ENCODE measurements at places on chromosomes 1 and 21.

DNA sequence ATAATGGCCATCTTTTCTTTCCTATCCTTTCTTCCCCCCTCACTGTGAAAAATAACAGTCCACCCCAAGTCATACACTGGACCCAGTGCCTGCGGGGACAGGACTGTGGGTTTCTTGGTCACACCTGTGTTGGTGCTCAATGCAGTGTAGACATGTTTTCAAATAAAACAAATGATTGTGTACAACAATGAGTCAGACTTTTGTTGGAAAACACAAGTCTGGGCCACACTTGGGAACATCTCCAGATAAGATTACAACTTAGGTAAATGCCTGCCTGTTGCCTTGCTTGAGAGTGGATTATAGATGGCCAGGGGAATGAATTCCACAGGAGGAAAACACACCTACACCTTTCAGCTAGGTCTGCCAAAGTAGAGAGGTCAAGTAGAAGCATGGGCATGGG, 34.1 kb downstream of the PDPN start:
- DNase-seq, result no peak

GRCh38 chr1:2477791-2478499, 1.9 kb downstream of the PLCH2 start:
- no peak for DNase-seq

DNA sequence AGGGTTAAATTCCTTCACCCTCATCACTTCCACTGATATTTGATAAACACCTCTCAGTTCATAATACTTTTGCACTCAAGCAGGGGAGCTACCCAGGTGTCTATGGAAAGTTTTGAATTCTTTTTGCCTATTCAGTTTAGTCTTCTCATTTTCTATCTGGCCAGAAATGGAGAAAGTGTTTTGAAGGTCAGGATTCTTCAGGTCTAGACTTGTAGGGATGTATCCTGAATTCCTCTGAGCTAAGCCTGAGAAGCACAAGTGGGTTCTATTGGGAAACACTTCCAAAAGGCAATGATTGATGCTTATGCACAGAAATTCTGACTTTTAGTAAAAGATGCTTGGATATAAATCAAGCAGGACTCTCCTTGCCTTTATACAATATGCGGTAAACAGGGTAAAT, 217.8 kb upstream of the HOOK1 start:
- no peak for DNase-seq

- DNase-seq, result no peak
These were observed 30.2 kb downstream of the PLA2G4A start for GRCh38 chr1:186858923-186859322.

GRCh38 chr1:21956720-21957552, 19.8 kb upstream of the HSPG2 start:
- DNase-seq, result no peak

GRCh38 chr1:1082776-1083415, 8.8 kb upstream of the RNF223 start:
- no peak for DNase-seq

DNA sequence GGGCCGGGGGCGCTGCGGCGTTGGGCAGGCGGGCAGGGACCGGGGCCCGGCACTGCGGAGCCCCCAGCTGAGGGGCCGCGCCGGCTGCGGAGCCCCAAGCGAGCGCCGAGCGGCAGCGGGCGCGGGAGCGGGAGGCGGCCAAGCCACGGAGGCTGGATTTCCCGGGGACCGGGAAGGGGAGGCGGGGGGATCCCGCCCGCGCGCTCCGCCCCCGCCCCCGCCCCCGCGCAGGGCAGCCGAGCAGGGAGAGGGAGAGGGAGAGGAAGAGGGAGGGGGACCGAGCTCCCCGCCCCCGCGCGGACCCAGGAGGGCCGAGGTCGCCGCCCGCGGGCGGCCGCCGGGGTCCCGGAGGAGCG, at the start of gene DLGAP3:
Gene DLGAP3 (minus strand): TSS at position 154 of the 356 bp plus-strand sequence. CDS start 24,267 bp downstream, outside the sequence.
- no peak for DNase-seq

GRCh38 chr1:110055493-110056284, 14.8 kb downstream of the ALX3 start:
- DNase-seq, result no peak

- no peak for DNase-seq
These were observed 12.0 kb downstream of the CREG1 start for GRCh38 chr1:167541610-167542009.

DNA sequence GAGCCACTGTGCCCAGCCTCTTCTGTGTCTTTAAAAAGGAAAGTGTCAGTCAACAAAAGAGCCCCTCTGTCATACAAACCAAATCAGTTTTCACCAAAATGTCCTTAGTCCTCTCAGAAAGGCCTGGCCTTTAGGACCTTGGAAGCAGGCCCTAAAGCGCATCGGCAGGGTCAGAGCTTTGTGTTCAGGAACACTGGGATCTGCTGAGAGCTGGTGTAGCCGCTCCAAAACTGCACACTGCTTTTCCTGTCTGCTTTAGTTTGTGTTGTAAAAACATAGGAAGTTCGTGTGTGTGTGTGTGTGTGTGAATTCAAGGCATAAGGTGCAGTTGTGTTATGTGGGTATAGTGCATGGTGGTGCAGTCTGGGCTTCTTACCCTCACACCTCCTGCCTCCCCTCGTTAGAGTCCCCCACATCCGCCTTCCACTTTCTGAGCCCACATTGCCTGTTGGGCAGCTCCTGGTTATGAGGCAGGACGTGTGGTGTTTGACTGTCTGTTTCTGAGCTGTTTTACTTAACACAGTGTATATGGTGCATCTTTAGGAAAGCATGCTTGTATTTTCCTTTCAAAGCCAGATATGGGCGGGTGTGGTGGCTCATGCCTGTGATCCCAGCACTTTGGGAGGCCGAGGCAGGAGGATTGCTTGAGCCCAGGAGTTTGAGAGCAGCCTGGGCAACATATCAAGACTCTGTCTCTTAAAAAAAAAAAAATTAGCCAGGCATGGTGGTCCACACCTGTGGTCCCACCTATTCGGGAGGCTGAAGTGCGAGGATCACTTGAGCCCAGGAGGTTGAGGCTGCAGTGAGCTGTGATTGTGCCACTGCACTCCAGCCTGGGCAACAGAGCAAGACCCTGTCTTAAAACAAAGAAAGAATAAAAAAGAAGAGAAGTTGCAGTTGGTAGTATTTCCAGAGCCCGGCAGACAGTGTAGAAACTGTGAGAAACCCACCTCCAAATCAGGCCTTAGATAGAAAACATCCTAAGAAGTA, 12.4 kb downstream of the IBA57 start:
- no peak for DNase-seq

DNA sequence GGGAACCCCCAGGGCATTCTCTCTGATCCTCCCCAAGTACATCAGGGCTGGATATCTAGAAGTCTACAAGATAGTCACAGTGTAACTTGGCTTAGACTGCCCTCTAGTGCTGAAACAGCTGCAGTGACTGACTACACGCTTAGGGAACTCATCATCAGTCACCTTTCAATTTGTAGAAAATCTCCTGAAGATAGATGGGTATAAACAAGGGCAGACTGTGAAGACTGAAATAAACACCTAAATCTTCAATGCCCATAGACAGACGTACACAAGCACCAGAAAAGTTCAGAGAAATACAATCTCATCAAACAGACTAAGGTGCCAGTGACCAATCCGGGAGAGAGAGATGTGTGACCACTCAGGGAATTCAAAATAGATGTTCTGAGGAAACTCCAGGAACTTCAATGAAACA, 46.6 kb downstream of the PACC1 start:
- no peak for DNase-seq

DNA sequence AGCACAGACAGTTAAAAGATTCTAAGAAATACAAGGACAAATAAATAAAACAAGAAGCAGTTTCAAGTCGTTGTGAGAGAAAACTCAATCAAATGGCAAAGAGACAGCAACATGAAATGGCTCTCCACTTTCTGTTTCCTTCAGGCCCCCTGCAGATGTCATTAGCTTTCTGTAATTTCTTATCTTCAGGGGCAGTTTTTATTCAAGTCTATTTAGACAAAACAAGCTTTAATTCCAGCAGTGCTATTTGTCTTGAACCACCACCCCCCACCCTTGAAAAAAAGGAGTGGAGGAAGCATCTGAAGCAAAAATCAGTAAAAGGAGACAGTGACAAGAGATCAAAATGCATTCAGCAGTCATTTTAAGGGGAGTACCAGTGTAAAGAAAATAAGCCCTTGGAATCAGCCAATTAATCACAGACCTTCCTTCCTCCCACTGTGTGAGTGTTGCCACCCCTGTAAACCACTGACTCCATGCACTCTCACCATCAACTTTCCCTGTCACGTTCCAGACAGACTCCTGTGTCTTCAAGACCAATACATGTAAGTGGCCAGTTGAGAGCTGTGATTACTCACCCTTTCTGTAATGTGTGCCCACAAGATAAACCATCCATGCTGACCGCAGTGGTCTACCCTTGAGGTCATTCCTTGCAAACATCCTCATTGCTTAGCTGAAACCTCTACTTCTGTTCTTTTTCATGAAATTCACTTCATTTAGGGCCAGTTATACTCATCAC, 136.1 kb upstream of the HOOK1 start:
- no peak for DNase-seq

GRCh38 chr21:37532868-37533780, 166.6 kb downstream of the DYRK1A start:
- DNase-seq, result no peak

DNA sequence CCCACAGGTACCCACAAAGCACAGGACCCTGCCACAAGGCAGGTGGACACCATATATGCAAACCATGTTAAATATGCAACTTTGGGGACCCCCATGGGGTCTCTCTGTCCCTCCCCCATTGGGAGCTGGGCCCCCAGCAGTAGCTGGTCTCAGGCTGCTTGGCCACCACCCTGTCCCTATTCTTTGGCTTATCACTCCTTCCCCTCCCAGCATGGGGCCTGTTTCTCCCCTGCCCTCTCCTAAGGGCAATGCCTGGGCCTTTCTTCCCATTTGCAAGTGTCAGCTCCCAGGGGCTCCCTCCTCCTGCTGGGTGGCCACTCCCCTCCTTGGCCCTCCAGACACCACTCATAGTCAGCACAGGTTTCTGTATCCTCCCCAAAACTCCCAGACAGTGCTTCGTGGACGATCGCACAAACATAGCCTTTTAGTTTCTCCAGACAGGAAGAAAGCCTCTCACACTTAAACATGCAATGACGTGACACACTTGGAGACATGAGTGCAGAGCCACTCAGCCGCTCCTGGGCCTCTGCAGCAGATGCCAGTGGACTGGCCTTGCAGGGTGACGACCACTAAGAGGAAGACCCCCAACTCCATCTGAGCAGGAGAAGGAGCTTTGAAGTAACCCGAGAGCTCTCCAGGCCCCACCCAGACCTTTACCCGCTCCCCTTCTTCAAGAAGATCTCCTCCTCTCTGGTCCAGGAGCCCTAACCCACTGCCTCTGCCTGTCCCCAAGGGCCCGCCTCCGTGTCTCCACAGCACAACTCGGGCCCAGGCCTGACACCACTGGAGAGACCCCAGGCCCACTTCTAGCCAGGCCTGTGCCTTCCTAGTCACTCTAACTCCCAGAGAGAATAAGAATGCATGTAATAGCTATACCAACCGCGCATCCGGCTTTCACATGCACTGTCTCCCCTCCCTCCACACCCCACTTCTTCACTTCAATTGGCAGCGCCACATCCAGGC, 22.9 kb downstream of the CITED4 start:
- DNase-seq, result no peak

DNA sequence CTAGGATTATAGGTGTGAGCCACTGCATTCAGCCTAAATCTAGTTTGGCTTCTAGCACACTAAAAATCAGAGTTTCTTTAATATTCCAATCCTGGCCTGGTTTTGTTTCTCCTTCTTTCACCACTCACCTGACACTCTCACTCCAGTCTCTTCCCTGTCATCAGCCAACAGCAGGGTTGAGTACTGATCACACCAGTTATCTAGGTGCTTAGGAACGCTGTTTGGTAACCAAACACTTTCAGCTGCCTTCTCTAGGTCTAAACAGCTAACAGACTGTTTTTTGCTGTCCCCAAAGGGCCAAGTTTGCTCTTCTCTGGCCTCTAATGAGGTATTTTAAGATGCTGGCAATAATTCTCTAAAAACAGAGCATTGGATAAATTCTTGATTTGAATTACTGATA, 17.7 kb upstream of the FRRS1 start:
- DNase-seq, result no peak

DNA sequence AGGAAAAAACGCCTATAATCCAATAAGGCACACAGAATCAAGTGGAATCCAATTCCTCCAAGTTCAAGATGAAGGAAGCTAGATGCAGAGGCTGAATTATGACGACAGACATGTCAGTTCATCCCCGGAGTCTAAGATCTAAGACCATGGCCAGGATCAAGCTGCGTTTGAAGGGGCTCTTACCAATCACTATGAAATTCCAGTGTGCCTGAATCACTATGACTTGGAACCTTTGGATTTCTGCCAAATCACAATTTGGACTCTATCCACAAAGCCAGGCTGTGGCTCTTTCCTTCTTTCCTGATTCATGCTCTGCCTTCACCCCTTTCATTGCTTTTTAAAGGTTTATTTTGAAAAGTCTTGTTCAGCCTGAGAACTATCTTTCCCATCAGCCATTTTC, 17.1 kb downstream of the OLIG2 start:
- DNase-seq, result no peak

DNA sequence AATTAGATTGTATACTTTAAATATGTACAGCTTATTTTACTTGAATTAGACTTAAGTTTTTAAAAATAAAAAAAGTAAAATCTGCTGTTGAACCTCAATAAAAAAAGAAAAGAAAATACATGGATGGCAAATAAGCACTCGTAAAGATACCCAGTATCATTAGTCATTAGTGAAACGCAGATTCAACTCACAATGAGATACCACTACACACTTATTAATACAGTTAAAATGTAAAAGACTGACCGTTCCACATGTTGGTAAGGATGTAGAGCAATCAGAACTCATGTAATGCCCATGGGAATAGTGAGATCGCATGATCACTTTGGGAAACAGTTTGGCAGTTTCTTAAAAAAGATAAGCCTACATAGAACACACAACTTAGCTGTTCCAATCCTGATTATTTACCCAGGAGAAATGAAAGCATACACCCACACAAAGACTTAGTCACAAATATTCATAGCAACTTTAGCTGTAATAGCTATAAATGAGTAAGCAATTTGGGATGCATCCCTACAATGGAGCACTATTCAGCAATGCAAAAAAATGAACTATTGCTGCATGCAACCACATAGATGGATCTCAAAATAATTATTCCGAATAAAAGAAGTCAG, 7.3 kb downstream of the SH2D1B start:
- no peak for DNase-seq

DNA sequence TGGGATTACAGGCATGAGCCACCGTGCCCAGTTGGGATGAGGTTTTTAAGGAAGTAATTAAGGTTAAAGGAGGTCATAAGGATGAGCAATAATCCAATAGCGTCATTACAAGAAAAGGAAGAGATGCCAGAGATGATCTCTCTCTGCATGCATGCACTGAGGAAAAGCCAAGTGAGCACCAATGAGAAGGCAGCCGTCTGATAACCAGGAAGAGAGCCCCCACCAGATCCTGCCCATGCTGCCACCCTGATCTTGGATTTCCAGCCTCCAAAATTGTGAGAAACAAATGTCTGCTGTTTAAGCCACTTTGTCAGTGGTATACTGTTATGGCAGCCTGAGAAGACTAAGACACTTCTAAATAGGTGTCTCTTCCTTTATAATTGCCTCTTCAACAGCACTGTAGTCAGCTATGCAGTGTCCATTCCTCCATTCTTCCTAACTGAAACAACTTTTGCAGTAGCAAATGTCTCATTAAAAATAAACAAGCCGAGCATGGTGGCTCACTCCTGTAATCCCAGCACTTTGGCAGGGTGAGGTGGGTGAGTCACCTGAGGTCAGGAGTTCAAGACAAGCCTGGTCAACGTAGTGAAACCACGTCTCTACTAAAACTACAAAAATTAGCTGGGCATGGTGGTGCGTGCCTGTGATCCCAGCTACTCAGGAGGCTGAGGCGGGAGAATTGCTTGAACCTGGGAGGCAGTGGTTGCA, 216.2 kb upstream of the RUNX1 start:
- no peak for DNase-seq

- DNase-seq, result no peak
These were observed 366.9 kb downstream of the TGFB2 start for GRCh38 chr1:218711884-218712674.

- no peak for DNase-seq
These were observed 192.8 kb downstream of the PDE4B start for GRCh38 chr1:65985393-65986066.
